ENCODE measurements at places on chromosomes 2 and 18.

DNA sequence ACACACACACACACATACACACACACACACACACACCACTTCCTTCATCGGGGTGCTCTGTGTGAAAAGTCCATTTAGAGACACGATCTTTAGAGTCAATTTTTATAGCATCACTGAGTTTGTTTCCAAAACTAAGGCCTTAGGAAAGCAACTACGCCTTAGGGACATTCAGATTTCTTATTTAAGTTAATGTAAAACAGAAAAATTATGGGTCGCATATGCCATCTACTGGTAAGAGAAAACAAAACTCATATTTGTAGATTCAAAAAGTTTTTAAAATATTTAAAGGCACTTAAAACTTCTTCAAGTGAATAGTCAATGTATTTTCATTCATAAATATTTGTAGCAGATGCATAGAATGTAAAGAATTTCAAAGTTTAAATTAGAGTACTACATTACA is 166.2 kb downstream of the ATAD2B start:
- DNase-seq = no peak

- peak; percentile 48 for DNase-seq
Observed at GRCh38 chr2:61017556-61018317, at the start of the genes PEX13 and PUS10. Gene PEX13 (plus strand): TSS chr2:61017720. CDS start chr2:61017760, 40 bp downstream. Gene PUS10 (minus strand): TSS chr2:61018255. CDS start chr2:61011890, 6,365 bp downstream.

- no peak for DNase-seq
Observed at GRCh38 chr2:97967931-97968627, 27.7 kb downstream of the TMEM131 start.

GRCh38 chr18:10852385-10853303 is 296.7 kb downstream of the PIEZO2 start:
- DNase-seq = no peak

DNA sequence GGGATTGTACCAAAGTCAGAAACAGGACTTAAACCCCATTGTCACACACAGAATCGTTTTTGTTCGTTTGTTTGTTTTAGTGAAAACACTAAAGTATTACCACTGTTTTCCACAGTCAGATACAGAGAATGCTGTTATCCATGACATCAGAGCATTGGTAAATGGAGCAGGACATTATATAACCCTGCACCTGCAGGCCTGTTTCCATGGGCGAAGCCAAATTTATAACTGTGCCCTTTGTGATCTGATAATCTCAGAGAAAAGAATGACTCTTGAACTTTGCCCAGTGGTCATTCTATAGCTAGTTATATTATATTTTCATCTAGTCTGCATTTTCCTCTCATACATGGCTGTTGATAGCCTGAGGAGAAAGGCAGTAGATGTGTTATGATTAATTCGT is 217.6 kb downstream of the TMEM182 start:
- DNase-seq = no peak

- DNase-seq = peak; percentile 32
Observed at GRCh38 chr18:48540251-48541025, 1.6 kb downstream of the CTIF start.

- no peak for DNase-seq
Observed at GRCh38 chr2:75465317-75465984, 95.3 kb downstream of the EVA1A start.

- DNase-seq = no peak
Observed at GRCh38 chr18:2920027-2920426, 73.2 kb downstream of the EMILIN2 start.

DNA sequence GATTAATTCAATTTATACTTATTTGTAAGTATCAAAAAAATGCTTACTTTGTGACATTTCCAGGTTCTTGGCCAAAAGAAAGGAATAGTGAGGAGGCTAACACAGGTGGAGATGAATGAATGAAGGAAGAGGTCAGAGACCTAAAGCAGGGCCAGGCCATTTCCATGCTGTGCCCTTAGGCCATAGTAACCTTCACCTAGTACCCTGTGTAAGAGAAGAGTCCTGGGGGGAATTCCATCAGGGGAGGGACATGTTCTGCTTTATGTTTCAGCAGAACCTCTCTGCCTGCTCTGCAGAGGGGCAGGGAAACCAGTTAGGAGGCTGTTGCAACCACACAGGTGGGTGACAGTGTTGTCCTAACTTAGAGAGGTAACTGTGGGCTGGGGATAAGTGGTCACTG is 204.2 kb upstream of the CDH20 start:
- no peak for DNase-seq

DNA sequence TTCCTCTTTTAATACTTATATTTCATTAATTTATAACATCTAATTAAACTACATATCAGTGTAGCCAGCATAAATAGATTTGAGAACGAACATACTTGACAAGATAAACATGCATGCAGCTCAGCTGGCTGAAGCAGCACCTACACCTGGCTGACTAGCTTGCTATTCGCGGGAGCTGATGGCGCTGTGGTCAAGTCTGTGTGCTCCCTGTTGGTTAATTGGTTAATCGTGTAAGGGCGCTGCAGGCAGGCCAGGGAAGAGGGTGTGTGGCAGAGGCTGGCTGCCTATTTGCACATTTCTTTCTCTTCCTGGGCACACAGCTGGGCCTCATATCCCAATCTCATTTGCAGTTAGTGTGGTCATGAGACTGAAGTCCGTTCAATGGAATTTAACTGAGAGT is 14.5 kb upstream of the VWA3B start:
- DNase-seq = no peak

GRCh38 chr2:53315149-53315548 is 452.5 kb upstream of the CHAC2 start:
- DNase-seq = no peak

- DNase-seq = no peak
Observed at GRCh38 chr18:23301972-23302371, 151.1 kb upstream of the RIOK3 start.

DNA sequence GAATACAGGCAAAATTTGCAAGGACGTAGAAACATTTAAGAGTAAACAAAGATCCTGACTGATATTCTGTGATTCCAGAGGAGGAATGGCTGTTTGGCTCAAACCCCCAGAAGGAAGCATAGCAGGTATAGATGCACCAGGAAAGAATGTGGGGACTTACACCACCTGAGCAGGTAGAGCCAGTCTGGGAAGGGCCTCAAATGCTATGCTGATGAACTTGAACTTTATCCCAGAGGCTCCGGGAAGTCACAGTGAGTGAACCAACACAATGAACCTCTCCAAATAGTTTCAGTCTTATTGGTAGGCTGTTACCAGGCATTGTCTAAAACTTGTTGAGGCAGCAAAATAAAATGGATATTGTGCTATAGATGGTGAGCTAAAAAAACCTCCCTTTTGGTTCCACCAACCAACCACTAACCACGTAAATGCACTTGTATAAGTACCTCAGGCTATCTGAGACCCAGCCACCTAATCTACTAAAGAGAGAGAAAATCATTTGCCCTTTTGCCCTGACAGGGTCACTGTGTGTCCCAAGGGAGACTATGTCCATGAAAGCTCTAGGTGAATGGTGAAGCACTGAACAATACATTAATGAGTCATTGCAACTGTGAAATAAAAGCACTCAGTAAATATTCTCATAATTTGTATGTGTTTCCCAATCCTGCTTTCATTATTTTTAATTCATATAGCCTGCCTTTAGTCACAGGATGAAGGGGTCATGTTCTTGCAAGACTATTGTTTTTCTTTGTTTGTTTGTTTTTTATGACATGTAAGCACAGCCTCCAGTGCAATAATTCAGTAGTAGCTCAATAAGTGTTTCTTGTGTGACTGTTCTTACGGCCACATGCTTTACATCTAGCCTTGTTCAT is 911.6 kb downstream of the EPHA4 start:
- no peak for DNase-seq

- no peak for DNase-seq
Observed at GRCh38 chr2:153873052-153874048, 1.6 kb downstream of the GALNT13 start.

DNA sequence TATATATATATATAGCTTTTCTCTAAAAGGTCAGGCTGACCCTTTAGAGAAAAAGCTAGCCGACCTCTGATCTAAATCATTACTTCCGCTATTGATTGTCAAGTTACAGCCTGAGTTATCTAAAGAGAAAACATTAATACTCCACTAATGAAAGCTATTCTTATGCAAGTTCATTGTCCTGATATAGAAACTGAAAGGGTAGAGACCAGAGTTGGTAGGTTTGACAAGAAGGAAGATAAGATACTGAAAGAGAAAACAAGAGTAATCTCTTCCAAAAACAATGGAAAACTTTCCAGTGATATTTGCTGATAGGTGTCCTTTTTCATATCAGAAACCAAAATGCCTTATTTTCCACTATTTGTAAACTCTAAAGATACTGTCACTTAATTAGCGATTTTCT is 62.8 kb upstream of the SLC39A10 start:
- DNase-seq = no peak

GRCh38 chr2:191025135-191025534 is 11.2 kb upstream of the STAT1 start:
- no peak for DNase-seq

- no peak for DNase-seq
Observed at GRCh38 chr2:216363221-216363620, 9.1 kb downstream of the MARCHF4 start.

DNA sequence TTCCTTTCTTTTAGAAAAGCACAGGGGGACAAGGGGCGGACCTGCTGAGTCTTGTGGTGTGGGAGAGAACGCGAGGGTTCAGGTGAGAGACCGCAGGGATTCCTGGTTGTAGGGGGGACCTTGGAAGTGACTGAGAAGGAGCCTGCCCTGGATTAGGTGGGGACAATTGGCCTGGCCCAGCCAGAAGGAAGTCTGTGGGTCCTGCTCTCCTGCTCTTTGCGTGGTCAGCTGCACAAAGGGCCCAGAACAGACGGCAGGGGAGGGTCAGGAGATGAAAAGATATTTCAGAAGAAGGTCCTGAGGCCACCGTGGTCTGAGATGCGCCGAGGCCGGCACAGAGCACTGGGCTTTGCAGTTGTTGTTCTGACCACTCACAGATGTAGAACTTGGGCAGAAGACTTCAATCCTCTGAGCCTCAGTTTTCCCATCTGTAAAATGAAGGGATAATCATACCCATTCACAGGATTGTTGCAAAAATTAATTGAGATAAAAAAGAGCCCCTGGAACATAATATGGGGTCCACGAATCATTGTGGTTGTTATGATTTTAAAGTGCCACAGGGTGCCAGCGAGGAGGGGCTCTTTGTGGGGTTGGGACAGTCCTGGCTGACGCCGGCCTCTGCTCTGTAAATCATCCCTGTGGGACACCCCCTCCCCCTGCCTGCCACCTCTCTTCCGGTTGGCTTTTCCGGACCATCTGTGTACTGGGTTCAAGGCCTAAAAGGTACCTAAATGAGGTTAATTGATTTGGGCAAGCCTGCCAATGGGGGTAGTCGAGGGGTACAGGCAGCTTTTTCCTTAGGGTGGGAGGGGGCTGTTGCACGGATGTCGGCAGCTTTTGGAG is 1.8 kb downstream of the LPIN1 start:
- DNase-seq = no peak

DNA sequence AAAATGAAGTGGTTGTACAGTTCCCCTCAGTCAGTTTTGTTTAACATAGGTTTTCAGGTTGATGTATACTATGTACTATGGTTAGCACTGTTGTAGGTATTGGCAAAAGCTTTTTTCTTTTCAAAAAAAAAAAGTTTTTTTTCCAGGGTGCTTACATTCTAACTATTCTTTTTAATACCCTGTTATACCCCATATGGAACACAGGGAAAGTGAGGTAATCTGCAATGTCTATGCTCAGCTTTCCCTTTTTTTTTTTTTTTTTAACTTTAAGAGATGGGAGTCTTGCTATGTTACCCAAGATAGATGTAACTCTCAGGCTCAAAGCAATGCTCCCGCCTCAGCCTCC is 590 bp upstream of the CCDC138 start:
- no peak for DNase-seq

GRCh38 chr2:173652767-173653431 is 298.2 kb downstream of the CDCA7 start:
- DNase-seq = no peak

GRCh38 chr2:36277146-36277808 is 78.3 kb upstream of the CRIM1 start:
- DNase-seq = no peak

GRCh38 chr2:119323459-119323858 is 43.2 kb downstream of the C2orf76 start:
- DNase-seq = no peak

GRCh38 chr2:219178377-219179175 is 501 bp downstream of the RETREG2 start:
- DNase-seq = peak; percentile 37

Measured in T-helper 9 cell (primary cell).